Stimulated activated CD4-positive, alpha-beta T cell treated with anti-CD3 and anti-CD28 coated beads, Interleukin-2, amount 100 ng/mL, for 24 hours (primary cell): ENCODE measurements at places on chromosomes 1 and 21.

DNA sequence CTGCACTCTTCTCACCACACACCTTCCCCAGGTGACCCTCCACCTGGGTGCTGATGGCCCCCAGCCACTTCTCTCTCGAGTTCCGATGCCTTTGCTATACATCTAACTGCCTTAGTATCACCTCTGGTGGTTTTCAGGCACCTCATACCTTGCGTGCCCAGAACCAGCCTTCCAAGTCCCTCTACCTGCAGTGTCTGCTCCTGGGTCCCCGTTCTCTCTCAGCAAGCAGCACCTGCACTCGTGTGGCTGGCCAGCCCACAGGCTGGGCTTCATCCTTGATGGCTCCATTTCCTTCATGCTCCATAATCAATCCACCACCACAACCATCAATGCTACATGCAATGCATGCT lies 49.2 kb upstream of the EDN2 start:
- DNase-seq, result no peak

DNA sequence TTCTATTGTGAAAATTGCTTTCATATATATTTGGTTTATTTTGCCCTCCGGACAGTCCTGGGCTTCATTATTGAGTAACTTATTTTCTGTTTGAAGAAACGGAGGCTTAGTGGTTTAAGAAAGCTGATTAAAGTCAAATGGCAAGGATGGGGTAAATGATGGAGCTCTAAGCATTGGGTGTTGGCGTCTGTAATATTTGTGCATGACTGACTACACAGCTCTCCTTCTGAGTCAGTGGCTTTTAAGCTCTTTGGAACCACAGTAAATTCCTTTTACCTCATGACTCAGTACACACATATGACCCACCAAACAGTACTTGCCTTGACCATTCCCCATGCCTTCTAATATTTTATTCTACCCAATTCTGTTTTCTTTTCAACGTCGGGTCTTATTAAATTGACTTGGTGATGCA lies 21.0 kb downstream of the B3GALT5 start:
- DNase-seq, result no peak

GRCh38 chr1:246724731-246725095 lies 504 bp downstream of the SCCPDH start:
- peak; percentile 12 for DNase-seq

GRCh38 chr1:198601936-198602889 lies 36.6 kb upstream of the PTPRC start:
- peak; percentile 57 for DNase-seq

- DNase-seq, result no peak
Observed at GRCh38 chr1:84635429-84635828, 54.8 kb downstream of the SSX2IP start.

- no peak for DNase-seq
Observed at GRCh38 chr1:229970714-229971113, 96.3 kb upstream of the GALNT2 start.

DNA sequence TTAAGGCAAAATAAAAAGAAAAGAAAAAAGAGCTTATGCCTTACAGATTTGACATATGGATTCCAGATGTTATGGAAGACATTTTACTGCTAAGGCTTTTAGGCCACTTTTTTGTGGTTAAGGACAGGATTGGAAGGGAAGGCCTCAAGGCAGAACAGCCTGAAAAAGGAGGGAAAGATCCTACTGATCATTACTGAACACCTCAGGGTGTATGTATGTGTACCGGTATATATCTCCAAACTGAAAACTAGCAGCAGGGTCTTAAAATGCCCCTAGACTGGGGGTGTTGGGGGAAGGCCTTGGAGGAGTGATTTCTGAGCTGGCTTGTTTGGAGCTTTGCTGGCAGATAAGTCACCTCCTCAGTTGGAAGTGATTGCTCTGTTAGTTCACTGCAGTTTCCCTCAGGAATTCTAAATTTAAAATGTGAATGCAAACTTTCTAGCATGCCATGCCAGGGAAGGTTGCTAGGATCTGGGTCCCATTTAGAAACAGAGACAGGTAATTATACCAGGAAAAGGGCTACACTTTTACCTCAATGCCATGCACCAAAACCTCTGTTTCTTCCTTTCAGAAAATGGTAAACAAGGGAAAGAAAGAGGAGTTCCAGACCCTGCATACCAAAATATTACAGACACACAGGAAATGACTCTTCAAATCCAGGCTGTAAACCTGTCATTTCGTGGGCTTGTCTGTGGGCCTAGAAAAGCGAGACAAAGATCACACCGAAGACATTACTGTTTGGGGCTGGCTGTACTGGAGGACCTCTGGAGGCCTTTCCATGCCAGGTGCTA lies 15.0 kb downstream of the C1orf52 start:
- DNase-seq, result no peak

DNA sequence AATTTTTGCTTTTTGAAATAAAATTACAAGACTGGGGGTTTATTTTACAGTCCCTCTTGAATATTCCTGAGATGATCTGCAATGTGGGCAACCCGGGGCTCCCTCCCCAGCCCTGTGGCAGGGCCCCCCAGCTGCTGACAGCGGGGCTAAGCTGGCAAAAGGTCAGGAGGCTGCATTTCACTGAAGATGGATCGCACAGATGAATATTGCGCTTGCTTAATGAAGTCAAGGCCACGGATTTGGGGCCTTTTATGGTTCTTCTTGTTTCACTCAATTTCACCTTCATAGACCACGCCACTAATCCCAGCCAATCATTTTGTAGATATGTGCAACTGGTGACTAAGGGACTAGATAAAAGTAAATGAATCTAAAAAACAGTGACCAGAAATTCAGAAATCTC lies 50.8 kb upstream of the SLC22A15 start:
- DNase-seq, result no peak

- no peak for DNase-seq
Observed at GRCh38 chr1:29208442-29208841, 22.3 kb downstream of the MECR start.

- no peak for DNase-seq
Observed at GRCh38 chr1:215824245-215824644, 257.1 kb downstream of the KCTD3 start.
